Activated T-helper 1 cell treated with anti-CD3 and anti-CD28 coated beads, Interleukin-12 subunit alpha, Interleukin-12 subunit beta, Interleukin-2, Interleukin-4 antibody, amounts not matched to agents 30 ng/mL and 10 ng/mL and 1 ng/mL, durations not matched to agents 14 hours and 24 hours and 36 hours (primary cell): ENCODE measurements at places on chromosomes 11 and 22. TPM values are rescaled to one million over a fixed set of nuclear protein-coding genes. Genes with fewer than 3 reads are reported as not detected.

FGF4 gene
- not detected in 2 replicates for total RNA-seq

FZD4 gene
- total RNA-seq, result 0.05 TPM in 1 of 2 replicates, not detected in the other

FAM89B gene
- total RNA-seq, result 50.4 and 50.6 TPM in 2 replicates

ST14 gene
- not detected in 2 replicates for total RNA-seq

MS4A12 gene
- total RNA-seq, result not detected in 2 replicates

GRM5 gene
- not detected in 2 replicates for total RNA-seq

APOBEC3A gene
- total RNA-seq, result not detected in 2 replicates

CRYBB2 gene
- total RNA-seq, result not detected in 2 replicates

LINC01488 gene
- total RNA-seq, result not detected in 2 replicates

PKP3 gene
- total RNA-seq, result not detected in 2 replicates

CCDC88B gene
- total RNA-seq, result 133 and 137 TPM in 2 replicates

LMNTD2 gene
- total RNA-seq, result 0.47 and 0.64 TPM in 2 replicates

HPS5 gene
- 19.9 and 21.4 TPM in 2 replicates for total RNA-seq

STT3A gene
- 164 and 171 TPM in 2 replicates for total RNA-seq

FERMT3 gene
- 201 and 211 TPM in 2 replicates for total RNA-seq

KLHL35 gene
- 2.5 and 2.8 TPM in 2 replicates for total RNA-seq

ANKK1 gene
- not detected in 2 replicates for total RNA-seq

HEPN1 gene
- total RNA-seq, result not detected in 2 replicates

ADAMTS15 gene
- total RNA-seq, result 0.02 TPM in 1 of 2 replicates, not detected in the other

MYO7A gene
- 0.07 and 0.29 TPM in 2 replicates for total RNA-seq

FAM83F gene
- 0.05 and 0.39 TPM in 2 replicates for total RNA-seq

YPEL4 gene
- total RNA-seq, result 0.26 and 0.39 TPM in 2 replicates

KCNQ1 gene
- 5.3 and 6.4 TPM in 2 replicates for total RNA-seq

RIMBP3C gene
- total RNA-seq, result 0.32 and 0.34 TPM in 2 replicates

SMCO4 gene
- 33.4 and 34.8 TPM in 2 replicates for total RNA-seq

GTSE1 gene
- total RNA-seq, result 39.0 and 39.9 TPM in 2 replicates

BARX2 gene
- total RNA-seq, result 8.8 and 9.1 TPM in 2 replicates

NXPE4 gene
- not detected in 2 replicates for total RNA-seq

SYCE3 gene
- total RNA-seq, result 0.83 TPM in 1 of 2 replicates, not detected in the other
